HuH-7 (cell line): ENCODE measurements at places on chromosomes 4 and X.

- no peak for DNase-seq
Observed at GRCh38 chr4:19382993-19383756, 868.5 kb upstream of the SLIT2 start.

GRCh38 chr4:128661479-128661878 lies 148.0 kb upstream of the JADE1 start:
- DNase-seq = no peak

DNA sequence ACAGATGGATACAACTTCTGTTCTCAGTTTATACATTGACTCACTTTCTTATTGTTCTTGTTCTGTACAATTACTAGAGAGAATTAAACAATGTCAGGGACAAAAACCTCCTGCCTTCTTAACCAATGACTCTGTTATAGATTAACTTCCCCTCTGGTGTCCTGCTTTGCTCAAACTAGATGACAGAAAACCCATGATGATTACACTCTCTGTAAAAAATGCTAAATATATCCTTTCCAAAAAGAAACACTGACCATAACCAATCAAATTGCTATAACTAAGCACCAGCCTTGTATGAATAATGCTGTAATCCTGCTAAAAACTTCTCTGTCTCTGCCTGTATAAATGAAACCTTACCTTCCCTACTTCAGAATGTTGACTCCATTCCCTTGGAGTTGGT lies 29.8 kb upstream of the IL13RA2 start:
- DNase-seq = no peak

- DNase-seq = no peak
Observed at GRCh38 chrX:50035126-50035525, 112.7 kb downstream of the CLCN5 start.

- DNase-seq = peak; percentile 63
Observed at GRCh38 chrX:40108162-40108958, 10.6 kb upstream of the BCOR start.

DNA sequence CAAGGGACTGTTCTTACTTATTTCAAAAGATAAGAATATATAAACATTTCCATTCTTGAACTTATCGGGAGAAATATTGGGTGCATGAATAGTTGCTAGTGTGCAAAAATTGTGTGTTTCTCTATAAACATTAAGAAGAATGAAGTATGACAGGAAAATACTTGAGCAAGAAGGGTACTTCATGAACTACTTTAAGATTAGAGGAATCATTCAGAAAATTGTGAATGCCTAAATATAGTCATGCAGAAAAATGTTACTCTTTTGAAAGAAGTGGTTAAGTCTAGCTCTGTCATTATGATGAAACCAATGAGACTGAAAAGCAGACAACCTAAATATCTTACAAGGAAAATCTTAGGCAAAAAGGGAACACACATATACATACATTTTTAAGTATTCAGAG lies 207.8 kb upstream of the PCDH18 start:
- no peak for DNase-seq

DNA sequence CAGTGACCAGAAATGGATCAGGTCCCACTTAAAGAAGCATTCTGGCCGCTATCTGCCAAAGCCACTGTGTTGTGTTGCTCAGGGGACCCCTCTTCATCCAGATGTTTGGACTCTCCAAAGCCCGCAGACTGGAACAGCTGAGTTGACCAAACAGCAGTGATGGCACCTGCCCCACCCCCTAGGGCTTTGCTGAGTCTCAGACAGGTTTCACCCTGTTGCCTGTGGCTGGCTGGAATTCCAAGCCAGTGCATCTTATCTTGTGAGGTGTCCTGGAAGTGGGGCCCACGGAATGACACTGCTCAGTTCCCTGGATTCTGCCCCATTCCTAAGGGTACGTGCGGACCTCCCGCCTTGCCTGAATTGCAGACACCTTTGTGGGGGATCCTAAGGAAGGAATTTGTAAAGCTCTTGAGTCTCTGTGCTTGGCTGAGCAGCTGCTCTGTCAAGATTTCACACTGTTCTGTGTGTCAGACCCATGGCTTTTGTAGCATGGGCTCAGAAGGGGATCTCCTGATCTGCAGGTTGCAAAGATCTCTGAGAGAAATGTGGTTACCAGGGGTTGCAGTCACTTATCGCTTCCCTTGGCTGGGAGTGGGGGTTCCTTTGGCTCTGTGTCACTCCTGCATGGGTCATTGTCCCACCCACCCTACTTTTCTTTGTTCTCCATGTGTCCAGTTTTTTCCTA lies 1707.9 kb upstream of the PCDH10 start:
- DNase-seq = no peak

GRCh38 chrX:39766855-39767254 lies 330.9 kb downstream of the BCOR start:
- no peak for DNase-seq

GRCh38 chr4:89434364-89434988 lies 126.9 kb upstream of the GPRIN3 start:
- DNase-seq = peak; percentile 10

GRCh38 chrX:56947699-56948098 lies 47.6 kb downstream of the SPIN3 start:
- DNase-seq = no peak

- DNase-seq = peak; percentile 43
Observed at GRCh38 chr4:54658252-54659093, 716 bp downstream of the KIT start.

DNA sequence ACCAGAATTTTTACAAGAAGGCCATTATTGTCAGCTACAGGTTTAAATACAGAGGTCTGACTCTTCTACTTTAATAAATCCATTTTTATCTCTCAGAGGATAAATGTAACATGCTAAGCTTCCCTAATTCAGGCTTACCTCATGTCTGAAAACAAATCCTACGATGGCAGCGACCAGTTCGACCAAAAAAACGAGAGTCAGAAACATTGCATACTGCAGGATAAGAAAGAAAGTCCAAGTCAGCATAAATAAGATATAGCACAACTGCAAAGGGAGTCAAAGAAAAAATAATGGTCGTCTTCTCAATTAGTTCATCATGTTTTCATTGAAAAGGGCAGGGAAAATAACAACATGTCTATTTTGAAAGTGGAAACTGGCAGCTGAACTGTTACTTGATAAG lies 1.6 kb downstream of the TSPAN6 start:
- no peak for DNase-seq

DNA sequence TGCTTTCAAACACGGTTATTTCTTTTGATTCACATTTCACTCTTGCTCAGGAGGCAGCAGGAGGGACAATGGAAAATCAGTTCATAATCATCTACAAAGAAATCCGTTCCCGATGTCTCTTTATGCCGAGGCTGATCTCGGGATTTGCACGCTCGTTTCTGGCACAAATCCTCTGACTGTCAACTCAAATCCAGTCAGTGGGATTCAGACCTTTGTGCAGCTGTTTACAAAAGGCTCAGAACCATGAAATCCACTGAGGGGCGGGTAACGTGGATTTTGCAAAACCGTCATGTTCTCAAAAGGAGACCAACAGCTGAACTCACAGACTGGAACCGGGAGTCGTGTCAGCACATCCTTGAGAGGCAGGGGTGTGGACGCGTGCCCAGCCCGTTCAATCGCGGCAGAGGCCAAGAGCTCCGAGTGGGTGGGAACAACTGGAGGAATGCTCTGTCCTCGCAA lies 46.4 kb downstream of the ACOX3 start:
- DNase-seq = no peak

GRCh38 chr4:140071806-140072205 lies 82.2 kb downstream of the MAML3 start:
- DNase-seq = no peak

DNA sequence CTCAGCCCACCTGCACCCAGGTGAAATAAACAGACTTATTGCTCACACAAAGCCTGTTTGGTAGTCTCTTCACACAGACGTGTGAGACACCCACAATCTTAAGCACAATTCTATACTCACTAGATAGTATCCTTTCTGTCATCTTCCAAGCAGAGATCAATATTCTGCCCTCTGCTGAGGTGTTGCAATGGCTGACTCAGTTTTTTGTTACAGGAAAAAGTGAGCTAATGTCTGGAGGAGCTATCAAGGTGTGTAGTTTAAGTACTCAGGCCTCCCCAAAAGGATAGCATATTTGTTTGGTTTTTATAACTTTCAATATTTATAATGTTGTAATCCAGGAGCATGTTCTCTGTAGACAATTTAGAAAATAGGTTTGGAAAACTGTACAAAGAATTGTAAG lies 775.2 kb upstream of the POU3F4 start:
- no peak for DNase-seq

- DNase-seq = no peak
Observed at GRCh38 chr4:2583092-2583491, 46.6 kb downstream of the FAM193A start.

DNA sequence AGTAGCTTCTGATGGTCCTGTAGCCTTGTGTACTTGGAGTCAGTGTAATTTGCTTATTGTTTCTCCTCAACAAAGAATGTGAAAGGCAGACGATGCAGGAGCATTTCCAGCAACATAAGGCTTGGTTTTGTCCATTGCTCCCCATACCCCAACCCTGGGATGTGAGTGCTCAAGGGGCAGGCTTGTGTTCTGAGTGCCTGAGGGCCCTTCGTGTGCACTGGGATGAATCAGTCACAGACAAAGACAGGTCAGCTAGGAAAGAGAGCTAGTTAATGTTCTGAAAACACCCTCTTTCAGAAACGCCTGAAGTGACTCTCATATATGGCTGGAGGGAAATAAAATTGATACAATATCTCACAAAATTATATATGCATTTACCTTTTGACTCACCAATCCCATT lies 59.1 kb downstream of the PRPS1 start:
- DNase-seq = no peak

DNA sequence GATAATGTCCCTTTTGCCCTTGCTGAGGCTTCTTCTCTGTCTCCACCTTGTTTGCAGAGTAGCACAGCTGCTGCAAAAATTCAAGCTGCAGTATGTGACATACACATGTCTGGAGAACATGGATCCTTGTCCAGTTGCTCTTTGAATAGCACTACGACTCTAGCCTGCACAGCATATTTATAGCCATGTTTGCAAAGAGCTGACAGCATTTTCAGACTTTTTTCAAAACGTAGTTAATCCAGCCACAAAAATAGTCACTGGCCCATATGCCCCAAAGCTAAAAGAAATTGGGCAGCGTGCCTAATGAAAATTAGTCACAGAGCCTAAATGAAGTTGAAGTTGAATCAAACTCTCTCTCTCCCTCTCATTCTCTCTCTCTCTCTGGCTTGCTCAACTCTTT lies 17.5 kb downstream of the SLC16A2 start:
- no peak for DNase-seq

- no peak for DNase-seq
Observed at GRCh38 chr4:1751919-1752283, 30.6 kb downstream of the TACC3 start.

GRCh38 chr4:180028682-180029081 lies 2214.5 kb upstream of the TENM3 start:
- no peak for DNase-seq

GRCh38 chrX:35380808-35381700 lies 417.1 kb upstream of the MAGEB16 start:
- peak; percentile 1 for DNase-seq

DNA sequence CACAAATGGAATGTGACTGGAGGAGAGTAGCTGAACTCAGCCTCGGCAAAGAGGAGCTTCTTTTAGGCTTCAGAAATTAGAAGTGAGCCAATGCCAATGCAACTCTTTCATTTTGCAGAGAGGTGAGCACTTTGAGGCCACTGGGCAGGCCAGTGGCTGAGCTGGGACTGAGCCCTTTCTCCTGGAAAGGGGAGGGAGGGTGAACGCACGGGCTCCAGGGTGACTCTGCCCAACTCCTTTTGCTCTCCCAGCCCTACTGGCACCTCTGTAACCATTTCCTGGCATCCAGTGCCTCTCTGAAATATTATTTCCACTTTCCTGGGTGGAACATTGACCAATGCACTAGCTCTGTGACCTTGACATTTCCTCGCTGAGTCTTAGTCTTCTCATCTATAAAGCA lies 88.1 kb downstream of the SLC2A9 start:
- no peak for DNase-seq

- DNase-seq = no peak
Observed at GRCh38 chrX:134374294-134374693, 85.7 kb upstream of the HPRT1 start.
